Tibial nerve (tissue), 4 donors: ENCODE measurements at places on chromosomes 6 and 20. TPM values are rescaled to one million over a fixed set of nuclear protein-coding genes. Genes with fewer than 3 reads are reported as not detected.

- H3K27ac ChIP-seq, result no peak overlapping the region
- H3K27me3 ChIP-seq, result peaks cover 6% of the 10 kb centered on the region
- H3K4me3 ChIP-seq, result no peak overlapping the region
- no peaks in the 10 kb centered on the region for H3K4me1 ChIP-seq
- H3K36me3 ChIP-seq, result no peaks in the 10 kb centered on the region
These were observed 15.1 kb downstream of the BMP7 start for GRCh38 chr20:57251344-57251743.

DNA sequence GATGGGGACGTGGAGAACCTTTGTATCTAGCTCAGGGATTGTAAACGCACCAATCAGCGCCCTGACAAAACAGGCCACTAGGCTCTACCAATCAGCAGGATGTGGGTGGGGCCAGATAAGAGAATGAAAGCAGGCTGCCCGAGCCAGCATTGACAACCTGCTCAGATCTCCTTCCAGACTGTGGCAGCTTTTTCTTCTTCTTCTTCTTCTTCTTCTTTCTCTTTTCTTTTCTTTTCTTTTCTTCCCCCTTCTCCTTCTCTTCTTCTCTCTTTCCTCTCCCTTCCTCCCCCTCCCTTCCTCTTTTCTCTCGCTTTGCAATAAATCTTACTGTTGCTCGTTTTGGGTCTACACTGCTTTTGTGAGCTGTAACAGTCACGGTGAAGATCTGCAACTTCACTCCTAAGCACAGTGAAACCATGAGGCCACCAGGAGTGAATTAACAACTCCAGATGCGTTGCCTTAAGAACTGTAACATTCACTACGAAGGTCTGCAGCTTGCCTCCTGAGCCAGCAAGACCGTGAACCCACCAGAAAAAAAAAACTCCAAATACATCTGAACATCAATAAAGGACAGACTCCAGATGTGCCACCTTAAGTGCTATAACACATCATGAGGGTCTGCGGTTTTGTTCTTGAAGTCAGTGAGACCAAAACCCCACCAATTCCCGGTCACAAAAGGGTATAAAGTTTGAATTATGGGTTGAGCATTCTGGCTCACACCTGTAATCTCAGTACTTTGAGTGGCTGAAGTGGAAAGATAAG, 19.6 kb upstream of the SERPINB1 start:
- no peak overlapping the region for H3K4me3 ChIP-seq
- DNase-seq, result no peak
- no peak overlapping the region for H3K27ac ChIP-seq
- no peaks in the 10 kb centered on the region for H3K36me3 ChIP-seq
- no peaks in the 10 kb centered on the region for H3K27me3 ChIP-seq

- H3K36me3 ChIP-seq, result no peaks in the 10 kb centered on the region
- H3K27me3 ChIP-seq, result no peaks in the 10 kb centered on the region
- H3K27ac ChIP-seq, result no peak overlapping the region
- H3K4me3 ChIP-seq, result no peak overlapping the region
These were observed 83.9 kb upstream of the LGSN start for GRCh38 chr6:63403725-63404124.

DNA sequence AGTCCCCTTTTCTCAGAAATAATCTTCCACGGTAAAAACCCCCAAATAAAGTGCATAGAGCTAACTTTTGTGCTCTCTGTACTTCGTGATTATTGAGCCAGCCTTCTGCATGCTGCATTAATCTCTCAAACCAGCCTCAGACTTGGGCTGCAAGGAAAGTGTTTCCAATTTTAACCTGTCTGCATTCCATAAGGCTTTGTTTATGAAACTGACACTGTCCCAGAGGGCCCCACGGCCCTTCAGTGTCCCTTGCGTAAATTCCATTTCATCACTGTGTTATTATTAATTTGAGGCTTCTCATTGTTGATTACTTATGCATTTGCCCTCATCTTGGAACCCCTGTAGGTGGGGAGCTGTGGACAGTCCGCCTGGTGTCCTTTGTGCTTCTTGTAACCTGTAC, 15.6 kb upstream of the SNRPB2 start:
- H3K4me1 ChIP-seq, result no peaks in the 10 kb centered on the region
- no peak overlapping the region for H3K27ac ChIP-seq
- no peaks in the 10 kb centered on the region for H3K27me3 ChIP-seq
- H3K36me3 ChIP-seq, result no peaks in the 10 kb centered on the region
- no peak for DNase-seq

Gene DLK2
- total RNA-seq, result 3.5 TPM

Gene PLA2G7
- not detected for total RNA-seq
